ENCODE measurements at places on chromosomes 13 and 19. TPM values are rescaled to one million over a fixed set of nuclear protein-coding genes. Genes with fewer than 3 reads are reported as not detected.

DNA sequence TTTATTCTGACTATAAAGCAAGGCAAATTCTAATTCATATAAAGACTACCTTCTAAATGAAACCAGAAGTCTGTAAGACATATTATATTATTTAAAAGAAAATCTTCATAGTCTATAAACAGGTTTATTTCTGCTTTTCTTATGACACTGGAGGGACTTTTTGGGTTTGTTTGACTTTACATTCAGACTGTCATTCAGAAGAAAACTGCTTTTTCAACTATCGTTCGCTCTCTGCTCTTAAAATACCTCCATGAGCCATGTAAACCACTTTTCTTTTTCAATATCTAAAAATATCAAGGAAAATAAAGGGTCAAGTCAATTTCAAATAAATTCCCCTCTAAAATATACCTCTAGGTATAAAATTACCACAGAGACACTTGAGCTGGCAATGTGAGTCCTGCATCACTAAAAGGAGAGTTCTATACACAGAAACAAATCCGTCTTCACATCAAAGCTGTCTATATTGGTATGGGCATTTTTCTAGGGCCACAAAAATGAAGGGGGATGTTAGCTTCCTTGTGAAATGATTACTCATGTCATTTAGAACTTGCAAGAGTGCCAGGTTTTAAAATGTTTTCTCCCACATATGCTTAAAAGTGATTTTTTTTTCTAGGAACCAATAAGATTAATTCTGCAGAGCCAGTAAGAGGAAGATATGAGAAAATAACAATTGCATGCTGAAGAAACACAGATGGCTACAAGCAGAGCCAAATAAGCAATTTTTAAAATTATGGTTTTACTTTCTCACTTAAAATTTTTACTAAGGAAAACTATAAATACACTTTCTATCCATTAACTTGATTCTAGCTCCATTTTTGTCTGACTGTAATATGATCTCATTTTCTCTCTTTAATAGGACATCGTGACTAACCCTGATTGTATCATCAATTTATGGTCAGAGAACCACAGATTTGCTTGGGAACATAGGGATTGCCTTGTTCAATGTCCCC, 181.8 kb downstream of the TBC1D4 start:
- no peak for DNase-seq

Gene CGB1
- not detected for total RNA-seq

DNA sequence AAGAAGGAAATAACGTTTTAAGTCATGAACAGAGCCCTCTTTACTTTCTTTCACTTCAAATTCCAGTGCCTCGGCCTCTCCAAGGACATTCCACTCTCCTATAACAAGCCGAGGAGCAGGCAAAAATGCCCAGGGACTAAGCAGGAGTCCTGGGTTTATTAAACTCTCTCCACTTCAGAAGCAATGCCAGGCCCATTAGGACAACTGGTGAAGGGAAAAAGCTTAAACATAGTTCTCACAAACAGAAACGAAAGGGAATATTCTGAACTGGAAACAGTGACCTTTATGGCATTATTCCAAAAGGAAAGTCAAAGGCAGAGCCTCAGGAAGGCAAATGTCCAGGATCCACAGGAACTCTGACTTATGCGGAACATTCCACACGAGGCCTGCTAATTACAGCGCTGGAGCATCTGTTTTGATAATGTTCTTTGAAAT, 30.9 kb upstream of the MED4 start:
- DNase-seq, result no peak

DNA sequence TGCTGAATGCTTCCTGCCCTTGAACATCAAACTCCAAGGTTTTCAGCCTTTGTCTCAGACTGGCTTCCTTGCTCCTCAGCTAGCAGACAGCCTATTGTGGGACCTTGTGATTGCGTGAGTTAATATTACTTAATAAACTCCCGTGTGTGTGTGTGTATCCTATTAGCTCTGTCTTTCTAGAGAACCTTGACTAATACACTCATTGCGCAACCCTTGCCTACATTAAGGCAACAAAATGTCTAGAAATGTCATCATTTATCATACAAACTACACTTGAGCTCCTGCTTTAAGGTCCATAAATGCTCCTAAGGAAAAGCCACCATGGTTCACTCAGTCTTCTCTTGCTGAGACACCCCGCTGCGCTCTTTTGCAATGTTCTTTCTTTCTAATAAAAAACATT, 2861.0 kb downstream of the PCDH9 start:
- DNase-seq, result no peak

- DNase-seq, result no peak
Measured at GRCh38 chr19:48170817-48171347, 402 bp downstream of the ZSWIM9 start.

- DNase-seq, result no peak
Measured at GRCh38 chr13:102913914-102914313, 68.1 kb downstream of the ERCC5 start.

- no peak for DNase-seq
Measured at GRCh38 chr13:86109107-86109506, 309.9 kb upstream of the SLITRK6 start.

GRCh38 chr13:27979001-27979643, 9.4 kb downstream of the URAD start:
- DNase-seq, result no peak

DNA sequence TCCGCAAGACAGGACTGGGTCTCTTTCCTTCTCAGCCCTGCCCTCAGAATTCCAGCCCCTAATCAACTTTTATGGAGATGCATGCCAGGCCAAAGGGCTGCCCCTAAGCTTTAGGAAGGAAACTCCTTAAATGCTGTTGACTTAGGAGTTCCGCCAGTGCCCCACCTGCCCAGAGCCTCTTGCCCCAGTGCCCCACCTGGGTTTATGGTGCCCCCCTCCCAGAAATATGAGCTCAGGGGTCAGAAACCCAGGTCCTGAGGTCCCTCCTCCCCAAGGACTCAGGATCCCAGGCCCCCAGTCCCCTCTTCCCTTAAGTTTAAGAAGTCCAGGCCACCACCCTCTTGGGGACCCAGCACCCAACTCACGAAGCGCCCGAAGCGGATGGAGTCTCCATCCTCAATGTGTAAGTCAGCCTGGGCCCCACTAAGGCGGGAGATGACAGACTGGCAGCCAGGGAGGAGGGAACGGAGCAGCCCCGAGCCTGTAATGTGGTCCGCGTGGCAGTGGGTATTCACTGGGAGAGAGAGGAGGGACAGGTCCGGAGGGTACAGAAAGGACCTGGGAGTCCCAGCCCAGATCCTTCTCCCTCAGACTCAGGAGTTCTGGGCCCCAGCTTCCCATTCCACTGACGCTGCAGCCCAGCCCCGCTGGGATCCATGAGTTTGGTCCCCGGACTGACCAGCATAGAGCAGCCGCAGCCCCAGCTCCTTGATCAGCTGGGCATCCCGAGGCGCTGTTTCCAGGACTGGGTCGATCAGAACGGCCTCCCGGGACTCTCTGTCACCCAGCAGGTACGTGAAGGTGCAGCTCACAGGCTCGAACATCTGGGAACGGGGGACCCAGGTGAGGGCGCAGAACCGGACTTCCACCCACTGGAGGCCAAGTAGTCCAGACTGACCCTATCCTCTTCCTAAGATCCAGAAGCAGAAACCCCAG, 897 bp downstream of the ETHE1 start:
- DNase-seq, result no peak

DNA sequence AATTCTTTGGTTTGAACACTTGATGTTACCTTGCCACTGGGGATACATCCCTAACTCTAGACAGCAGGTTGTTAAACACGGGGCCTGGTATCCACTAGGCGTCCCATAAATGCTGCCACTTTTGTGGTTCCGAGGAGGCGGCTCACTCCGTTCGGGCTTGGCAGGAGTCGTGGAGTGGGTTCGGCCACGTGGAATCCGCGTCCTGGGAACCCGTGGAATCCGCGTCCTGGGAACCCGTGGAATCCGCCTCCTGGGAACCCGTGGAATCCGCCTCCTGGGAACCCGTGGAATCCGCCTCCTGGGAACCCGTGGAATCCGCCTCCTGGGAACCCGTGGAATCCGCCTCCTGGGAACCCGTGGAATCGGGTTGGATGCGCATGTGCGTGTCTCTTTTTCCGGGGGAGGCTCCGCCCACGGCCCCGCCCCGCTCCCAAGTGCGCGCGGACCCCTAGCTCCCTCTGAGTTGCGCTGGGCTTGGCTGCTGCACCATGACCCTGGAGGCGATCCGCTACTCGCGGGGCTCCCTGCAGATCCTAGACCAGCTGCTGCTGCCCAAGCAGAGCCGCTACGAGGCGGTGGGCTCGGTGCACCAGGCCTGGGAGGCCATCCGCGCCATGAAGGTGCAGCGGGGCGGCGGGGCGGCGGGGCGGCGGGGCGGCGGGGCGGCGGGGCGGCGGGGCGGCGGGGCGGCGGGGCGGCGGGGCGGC, at the start of gene MRI1:
MRI1 (plus strand) TSS at position 422 of the 707 bp plus-strand sequence; CDS start at position 489, 67 bp downstream.
- peak; percentile 77 for DNase-seq

- DNase-seq, result no peak
Measured at GRCh38 chr19:19053508-19054314, 10.1 kb upstream of the SLC25A42 start.

- peak; percentile 82 for DNase-seq
Measured at GRCh38 chr19:50679177-50680125, 30.2 kb downstream of the C19orf81 start.

Gene PRTN3
- not detected for total RNA-seq

Gene VSTM2B
- not detected for total RNA-seq

GRCh38 chr19:4759388-4760284, 31.9 kb upstream of the FEM1A start:
- peak; percentile 93 for DNase-seq

Gene POSTN
- 295 TPM for total RNA-seq

DNA sequence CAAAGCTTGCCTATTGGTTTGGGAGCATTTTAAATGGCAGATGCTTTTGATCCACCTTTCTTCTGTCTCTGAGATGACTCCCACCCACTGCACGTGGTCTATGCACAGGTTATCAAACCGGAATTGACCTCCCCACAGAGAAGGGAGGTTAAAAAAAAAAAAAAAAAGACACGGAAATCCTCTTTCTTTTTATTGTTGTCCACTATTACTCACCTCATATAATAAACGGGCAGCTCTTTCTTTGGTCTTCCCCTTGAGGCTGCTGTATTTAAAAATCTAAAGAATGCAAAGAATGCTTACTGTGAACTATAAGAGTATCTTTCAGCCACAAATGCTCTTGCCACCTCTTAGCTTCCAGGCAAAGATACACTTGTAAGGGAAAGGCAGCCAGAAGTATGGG, 329.7 kb downstream of the NDFIP2 start:
- DNase-seq, result no peak

GRCh38 chr13:101881593-101881992, 429.1 kb downstream of the ITGBL1 start:
- no peak for DNase-seq

DNA sequence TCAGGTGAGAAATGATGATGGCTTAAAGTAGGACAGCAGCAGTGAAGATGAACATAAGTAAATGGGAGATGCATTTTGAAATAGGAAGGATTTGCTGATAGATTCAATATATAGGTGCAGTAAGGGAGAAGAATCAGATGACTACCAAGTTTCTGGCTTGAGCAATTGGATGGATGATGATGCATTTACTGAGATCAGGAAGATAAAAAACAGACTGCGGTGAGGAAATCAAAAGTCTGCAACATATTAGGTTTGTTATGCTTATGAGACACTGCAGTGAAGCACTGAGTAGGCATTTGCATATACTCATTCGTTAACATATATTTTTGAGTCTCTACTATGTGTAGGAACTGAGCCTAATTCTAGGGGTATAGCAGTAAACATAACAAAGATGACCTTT, 184.2 kb downstream of the LACC1 start:
- DNase-seq, result no peak

GRCh38 chr13:51364404-51365008, 25.0 kb downstream of the SERPINE3 start:
- no peak for DNase-seq

DNA sequence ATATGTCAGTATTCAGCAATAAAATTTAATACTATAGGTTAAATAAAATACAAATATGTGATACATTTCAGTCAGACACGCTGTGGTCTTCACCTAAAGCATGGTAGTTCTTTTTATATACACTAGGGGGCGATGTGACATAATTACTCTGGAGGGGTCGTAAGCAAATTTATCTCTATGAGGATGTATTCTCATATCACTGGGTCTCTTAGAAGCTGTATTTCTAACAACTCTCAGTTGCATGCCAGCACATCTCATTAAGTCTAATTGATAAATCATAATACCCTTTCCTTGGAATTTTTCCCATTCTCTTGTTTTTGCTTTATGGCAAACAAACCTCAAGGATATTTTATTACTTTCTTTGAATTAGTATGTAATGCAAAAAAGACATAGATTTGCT, 3.9 kb upstream of the PCDH17 start:
- no peak for DNase-seq

GRCh38 chr13:21894703-21895699, 224.1 kb downstream of the FGF9 start:
- no peak for DNase-seq

Gene SHKBP1
- total RNA-seq, result 54.6 TPM

Gene TMPRSS9
- 0.41 TPM for total RNA-seq

GRCh38 chr13:27448308-27448707, 2.1 kb downstream of the MTIF3 start:
- no peak for DNase-seq

DNA sequence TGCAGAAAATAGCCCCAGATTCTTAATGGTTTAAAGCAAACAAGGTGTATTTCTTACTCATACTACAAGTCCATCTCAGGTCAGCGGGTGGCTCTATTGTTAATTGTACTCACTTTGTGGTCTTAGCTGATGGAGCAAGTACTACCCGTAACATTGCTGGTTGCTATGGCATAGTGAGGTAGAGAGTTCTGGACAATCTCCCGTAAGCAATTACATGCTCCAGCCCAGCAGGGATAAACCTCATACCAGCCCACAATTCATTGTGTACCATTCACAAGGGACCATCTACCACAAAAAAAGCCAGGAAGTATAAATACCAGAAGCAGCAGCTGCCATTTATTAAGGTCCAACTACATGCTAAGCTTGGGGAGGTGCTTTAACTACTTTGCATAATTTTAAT, 167.1 kb downstream of the PCDH9 start:
- no peak for DNase-seq

- DNase-seq, result peak; percentile 88
Measured at GRCh38 chr19:12774588-12775555, at the start of gene HOOK2. Gene HOOK2, minus strand, starts transcription at chr19:12775552. Its CDS starts 103 bp downstream, at chr19:12775449.

- DNase-seq, result no peak
Measured at GRCh38 chr13:63643543-63643942, 2227.9 kb upstream of the PCDH20 start.

DNA sequence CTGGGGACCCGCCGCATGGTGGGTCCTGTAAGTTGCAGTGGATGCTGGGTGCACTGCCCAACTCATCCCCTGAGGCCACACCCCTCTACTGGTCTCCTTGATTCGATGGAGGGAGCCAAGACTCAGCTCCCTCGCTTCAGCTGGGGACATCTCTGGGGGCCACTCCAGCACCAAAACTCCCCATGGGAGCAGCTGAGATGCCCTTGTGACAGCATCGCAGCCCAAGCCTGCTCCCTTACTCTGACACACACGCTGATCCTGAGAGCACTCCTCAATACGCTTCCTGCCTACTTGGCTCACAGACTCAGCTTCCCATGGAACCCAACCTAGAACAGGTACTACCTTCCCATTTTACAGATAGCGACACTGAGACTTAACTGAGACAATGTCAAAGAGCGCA, 56.2 kb downstream of the PEPD start:
- DNase-seq, result no peak

Data from type B pancreatic cell (in vitro differentiated cells).